ENCODE measurements at places on chromosomes 1 and 21.

DNA sequence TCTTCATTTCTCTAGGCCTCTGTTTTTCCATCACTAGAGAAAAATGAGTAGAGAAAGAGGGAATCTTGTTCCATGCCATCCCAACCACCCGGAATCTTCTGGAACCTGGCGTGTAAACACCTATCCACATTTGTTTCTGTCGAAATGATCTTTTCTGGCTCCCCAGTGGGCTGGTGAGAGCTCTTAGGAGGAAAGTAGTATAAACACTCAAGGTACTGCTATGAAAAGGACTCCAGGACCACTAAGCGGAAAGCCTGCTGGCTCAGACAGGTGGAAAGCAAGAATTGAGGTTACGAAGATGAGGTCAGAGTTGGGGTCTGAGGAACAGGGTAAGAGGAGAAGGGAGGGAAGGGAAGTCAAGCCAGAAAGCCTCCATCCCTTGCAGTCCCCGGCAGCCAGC, 90.8 kb downstream of the PLXNA2 start:
- DNase-seq = no peak

- DNase-seq = peak; percentile 31
Observed at GRCh38 chr21:46425571-46425970, 33.1 kb upstream of the DIP2A start.

GRCh38 chr1:39825432-39825941, 36.8 kb upstream of the BMP8B start:
- DNase-seq = no peak

DNA sequence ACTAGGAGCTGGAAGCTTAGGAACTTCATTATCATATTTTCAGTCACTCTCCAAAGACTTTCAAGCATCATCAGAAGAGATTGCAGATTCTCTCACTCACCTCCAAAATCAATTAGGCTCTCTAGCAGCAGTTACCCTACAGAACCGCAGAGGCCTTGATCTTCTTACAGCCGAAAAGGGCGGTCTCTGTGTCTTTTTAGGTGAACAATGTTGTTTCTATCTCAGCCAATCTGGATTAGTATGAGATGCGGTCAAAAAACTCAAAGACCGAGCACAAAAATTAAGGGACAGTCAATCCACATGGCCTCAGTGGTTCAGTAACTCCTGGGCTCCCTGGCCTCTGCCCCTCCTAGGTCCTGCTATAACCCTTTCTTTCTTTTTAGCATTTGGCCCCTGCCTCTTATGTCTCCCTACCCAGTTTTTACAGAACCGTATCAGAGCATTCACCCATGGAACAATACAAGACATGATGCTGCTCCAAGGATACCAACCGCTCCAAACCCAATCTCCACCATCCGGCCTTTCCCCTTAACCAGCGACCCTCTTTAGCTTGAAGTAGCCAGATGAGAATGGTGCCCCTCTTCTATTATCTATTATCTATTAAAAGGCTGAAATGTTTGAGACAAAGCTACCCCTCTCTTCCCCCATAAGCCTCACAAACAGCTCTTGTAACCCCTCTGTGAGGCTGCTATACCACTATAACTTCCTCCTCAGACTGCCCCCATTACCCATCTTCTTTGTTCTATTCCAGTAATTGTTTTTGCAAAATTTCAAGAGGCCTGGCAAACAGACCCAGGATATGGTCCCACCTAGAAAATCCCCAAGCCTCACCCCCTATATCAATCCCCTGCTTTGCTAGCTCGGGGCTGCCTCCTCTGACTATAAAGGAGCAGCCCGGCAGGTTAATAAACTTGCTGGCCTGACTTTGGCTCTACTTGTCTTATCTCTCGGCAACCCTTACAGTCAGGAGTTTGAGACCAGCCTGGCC, 18.7 kb upstream of the CA6 start:
- no peak for DNase-seq

DNA sequence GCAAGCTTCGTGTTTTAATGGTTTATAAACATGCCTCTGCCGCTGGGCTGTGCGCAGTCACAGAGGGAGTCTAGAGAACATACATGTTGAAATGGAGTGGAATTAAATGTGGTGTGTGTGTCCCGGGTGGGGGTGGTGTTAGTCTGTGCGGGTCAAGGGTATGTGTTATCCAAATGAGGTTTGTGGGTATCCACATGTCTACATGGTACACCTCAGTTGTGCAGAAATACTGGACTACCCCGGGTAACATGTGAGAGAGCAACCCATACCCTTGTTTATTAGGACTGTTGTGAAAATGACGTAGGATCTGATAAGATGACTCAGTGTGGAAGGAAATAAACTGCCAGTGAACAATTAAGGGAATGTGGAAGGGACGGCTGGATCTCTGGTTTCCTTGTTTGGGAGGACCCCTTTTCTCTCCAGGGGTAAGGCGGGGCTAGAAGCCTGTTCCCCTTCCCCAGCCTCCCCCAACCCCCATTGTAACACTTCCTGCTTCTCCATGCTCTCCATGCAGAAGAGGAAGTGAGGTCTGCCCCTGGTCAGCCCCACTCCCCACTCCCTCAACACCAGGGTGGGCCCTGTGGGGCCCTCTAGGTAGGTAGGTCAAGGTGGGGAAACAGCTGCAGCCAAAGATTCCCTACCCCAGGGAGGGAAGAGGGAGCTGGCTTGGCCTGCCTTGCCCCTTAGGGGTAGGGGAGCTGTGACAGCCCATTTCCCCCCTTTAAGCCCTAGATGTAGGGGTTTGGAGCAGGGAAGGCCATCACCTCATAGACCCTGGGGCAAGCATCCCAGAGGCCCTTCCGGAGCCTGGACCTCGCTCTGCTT, 690 bp downstream of the EPS8L3 start:
- DNase-seq = no peak

DNA sequence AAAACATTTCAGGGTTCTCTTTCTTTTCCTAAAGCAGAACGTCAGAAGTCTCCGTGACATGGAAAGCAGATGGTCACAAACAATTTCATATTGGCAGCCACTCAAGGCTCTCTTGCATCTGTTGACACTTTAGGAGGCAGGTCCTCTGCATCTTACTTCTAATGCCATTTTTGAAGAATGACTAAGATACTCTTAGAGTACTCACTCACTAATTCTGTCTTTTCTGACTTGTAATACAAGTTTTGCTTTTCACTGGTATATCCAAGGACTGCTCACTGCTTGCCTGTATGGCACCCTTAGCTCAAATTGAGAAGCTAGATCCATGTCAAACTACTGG, 68.3 kb downstream of the PRRX1 start:
- DNase-seq = no peak

- no peak for DNase-seq
Observed at GRCh38 chr1:192557841-192558595, 17.6 kb upstream of the RGS1 start.

GRCh38 chr1:36944883-36945282, 89.4 kb downstream of the GRIK3 start:
- no peak for DNase-seq

DNA sequence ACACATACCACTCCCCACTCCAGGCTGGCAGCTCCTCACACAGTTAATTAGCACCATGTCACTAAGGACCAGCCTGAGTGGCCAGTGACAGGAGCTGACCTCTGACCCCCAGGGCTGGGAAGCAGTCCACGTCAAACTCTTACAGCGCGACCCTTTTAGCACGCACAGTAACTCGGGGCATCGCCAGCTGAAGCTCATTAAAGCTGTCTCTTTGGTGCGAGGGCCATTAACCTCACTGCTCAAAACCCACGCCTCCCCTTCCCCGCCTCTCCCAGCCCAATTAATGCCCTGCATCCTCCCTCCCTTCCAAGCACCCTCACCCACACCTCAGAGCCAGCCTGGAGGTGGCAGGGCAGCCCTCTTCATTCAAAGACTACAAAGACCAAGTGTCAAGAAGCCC, 31.7 kb downstream of the DMAP1 start:
- DNase-seq = no peak

DNA sequence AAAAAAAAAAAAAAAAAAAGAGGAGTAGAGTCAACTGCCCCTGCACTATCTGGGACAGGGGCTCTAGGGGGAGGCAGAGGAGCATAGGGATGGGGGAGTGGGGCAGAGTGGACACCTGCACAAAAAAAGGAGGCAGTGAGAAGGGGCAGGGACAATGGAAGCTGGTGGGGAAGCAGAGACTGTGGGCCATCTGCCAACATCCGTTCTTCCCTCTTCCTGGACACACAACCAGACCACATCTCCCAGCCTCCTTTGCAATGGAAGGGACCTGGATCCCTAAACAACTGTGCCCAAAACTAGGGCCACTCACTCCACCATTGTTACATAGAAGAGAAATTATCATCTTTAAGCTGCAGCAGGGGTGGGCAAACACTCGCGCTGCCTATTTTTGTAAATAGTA, 38.4 kb downstream of the NEK2 start:
- DNase-seq = no peak

- no peak for DNase-seq
Observed at GRCh38 chr1:220441211-220441610, 86.7 kb upstream of the MARK1 start.

DNA sequence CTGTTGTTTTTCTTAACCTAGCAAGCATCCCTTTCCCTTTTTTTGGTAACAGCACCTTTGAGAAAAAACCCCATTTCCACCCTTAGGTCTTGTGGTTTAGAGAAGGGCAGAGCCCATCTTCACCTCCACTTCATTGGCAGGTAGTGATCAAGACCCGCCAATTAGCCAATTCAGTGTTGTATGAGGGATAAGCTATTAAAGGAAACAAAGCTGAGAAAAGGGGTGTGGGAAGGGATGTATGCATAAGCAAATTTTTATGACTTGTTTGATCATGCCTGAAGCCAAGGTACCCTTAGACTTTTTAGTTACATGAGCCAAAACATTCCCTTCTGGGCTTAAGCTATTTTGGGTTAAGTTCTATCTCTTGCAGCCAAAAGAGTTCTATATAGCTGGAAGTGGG, 3.6 kb upstream of the ZNF697 start:
- DNase-seq = no peak

- DNase-seq = no peak
Observed at GRCh38 chr1:160827418-160827817, 31.4 kb downstream of the LY9 start.

DNA sequence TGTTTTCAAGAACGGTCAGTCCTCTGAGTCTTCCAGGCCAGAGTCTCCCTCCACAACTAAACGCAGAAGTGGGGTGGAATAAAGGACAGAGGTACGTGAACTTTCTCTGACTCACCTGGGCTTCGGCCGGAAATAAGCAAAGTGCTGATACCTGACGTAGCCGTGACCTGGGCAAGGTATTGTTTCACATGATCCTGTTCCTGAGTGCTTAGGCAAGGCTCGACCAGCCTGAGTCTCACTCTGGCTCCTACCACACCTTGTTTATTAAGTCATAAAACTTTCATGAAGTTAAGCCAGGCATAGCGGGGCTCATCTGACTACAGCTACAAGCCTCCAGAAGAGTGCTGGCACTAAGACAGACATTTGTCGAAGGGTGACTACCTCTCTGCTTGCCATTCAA, 327.5 kb downstream of the SETD4 start:
- no peak for DNase-seq

- DNase-seq = no peak
Observed at GRCh38 chr1:20351911-20352701, 61.4 kb downstream of the VWA5B1 start.

DNA sequence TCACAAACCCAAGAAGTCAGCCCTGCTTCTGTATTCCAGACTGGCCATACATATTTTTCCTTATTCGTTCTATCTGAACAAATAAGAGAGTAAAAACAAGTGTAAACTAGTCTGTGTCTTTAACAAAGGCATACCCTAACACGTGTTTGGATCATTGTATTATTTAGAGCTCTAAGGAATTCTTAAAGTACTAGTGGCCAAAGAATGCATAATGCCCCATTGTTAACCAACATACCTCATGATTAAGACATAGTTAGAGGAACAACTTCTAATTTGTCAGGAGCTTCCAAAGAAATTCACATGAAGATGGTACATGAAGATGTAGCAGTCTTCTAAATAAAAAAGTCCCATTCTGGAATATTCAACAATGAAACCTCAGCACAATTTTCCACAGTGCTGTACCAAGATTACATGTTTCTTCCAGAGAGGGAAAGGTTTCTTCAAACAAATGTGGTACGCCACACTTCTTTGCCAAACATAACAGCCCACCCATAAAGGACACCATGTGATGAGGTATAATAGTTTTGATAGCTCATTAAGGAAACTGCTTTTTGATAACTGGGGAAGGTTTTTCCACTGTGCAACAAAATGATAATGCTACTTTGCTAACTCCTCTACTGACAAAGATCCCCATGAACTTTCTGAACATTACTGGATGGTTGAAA, 5.0 kb downstream of the PALMD start:
- no peak for DNase-seq

DNA sequence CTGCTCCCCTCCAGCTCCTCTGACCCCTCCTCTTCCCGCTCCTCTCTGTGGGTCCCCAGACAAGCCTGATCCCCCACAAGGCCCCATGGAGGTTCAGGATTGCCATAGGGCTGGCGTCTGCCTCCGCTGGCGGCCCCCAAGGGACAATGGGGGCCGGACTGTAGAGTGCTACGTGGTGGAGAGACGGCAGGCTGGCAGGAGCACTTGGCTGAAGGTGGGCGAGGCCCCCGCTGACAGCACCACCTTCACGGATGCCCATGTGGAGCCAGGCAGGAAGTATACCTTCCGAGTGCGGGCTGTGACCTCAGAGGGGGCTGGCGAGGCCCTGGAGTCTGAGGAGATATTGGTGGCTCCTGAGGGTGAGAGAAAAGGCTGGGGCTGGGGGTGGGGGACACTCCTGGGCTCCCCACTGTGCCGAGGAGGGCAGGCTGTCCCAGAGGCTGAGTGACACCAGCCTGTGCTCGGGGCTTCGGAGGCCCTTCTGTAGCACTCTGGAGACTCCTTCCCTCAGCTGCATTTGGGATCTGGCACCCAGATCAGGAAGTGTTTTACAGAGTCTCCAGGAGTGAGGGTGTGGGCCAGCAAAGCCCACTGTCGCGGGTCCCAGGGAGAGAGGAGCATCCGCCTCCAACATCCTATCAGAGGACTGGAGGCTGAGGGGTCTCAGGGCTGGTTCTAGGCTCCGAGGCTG, 25.9 kb downstream of the IGFN1 start:
- DNase-seq = no peak

DNA sequence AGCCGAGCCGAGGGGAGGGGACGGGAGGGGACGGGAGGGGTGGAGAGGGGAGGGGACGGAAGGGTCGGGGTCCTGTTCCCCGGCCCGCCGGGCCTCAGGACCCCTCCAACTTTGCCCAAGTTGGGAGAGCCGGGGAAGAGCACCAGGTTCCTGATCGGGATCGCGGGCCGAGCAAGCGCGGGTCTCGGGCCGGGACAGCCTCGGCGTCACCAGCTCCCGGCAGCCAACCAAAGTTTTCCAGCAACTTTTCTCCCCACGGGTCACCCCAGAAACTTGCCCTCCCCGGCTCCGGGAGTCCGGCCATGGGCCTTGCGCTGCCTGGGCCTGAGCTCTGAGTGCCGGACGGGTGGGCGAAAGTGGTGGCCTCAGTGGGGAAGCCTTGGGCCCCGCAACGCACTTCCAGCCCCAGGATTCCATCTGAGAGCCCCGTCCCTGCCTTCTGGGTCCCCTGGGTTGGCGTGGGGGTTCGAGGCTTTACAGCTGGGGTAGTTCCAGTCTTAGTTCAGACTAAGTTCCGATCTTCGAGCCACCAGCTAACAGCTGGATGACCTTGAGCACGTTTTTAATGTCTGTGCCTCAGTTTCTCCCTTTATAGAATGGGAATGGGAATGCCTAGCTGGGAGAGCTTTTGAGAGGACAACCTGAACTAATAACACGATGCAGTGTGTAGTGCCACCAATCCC, 458 bp downstream of the ZC3H12A start:
- peak; percentile 65 for DNase-seq

GRCh38 chr1:221271701-221272100, 392.5 kb downstream of the HLX start:
- no peak for DNase-seq

GRCh38 chr21:32753818-32754585, 17.6 kb downstream of the PAXBP1 start:
- no peak for DNase-seq

Measured in D341Med (cell line).